ENCODE measurements at places on chromosomes 3 and 15.

- DNase-seq: no peak
Measured at GRCh38 chr15:68010361-68011153, 43.6 kb upstream of the PIAS1 start.

GRCh38 chr15:63231706-63232105 lies 42.3 kb downstream of the RAB8B start:
- no peak for DNase-seq

- DNase-seq: no peak
Measured at GRCh38 chr3:142808103-142808917, 80.6 kb downstream of the PCOLCE2 start.

- DNase-seq: no peak
Measured at GRCh38 chr15:89211678-89212170, 9.7 kb downstream of the RLBP1 start.

GRCh38 chr15:94670438-94671034 lies 439.2 kb downstream of the MCTP2 start:
- peak; percentile 38 for DNase-seq

DNA sequence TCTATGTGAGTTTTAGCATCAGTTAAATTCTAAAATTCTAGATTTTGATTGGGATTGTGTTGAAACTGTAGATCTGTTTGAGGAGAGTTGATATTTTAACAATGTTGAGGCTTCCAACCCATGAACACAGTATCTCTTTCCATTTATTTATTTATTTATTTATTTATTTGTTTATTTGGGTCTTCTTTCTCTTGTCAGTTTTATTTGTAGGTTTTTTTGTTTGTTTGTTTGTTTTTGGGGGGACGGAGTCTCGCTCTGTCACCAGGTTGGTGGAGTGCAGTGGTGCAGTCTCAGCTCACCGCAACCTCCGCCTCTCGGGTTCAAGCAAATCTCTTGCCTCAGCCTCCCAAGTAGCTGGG lies 25.3 kb downstream of the MRAS start:
- DNase-seq: no peak

DNA sequence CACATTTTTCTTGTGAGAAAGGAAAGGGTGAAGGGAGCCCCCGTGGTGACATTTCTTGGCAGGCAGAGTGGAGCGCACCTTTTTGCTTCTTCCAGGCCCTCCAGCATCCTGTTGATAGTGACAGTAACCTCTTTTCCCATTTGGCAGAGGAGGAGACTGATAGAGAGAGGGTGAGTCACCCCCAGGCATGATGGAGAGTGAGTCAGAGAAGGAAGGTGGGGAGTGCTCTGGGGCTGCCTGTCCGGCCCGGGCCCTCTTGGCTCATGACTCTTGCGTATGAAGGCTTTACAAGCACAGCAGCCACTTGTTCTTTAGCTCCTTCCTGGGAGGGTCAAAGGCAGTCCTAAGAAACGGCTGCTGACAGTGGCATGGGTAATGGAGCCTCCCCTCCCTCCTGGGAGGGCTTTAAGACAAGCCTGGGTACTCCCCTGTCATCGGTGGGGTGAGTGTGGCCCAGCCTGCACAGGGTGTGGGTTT lies 16.0 kb downstream of the ANKRD63 start:
- DNase-seq: no peak

DNA sequence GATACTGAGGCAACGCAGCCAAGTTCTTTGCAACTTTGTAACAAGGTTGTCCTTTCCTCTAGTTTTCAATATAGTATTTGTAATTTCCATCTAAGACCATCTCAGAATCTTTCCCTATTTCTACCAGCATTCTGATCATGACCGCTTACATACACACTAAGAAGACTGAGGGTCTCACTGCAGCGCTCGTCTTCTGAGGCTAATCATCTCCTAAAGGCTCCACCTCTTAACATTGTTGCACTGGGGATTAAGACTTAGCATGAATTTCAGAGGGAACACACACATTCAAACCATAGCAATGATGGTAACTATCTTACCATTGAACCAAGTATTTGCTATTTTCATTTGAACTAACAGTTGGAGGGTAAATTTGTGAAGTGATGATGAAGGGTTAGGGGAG lies 463.3 kb upstream of the CCDC54 start:
- DNase-seq: no peak

GRCh38 chr3:69090021-69090420 lies 5.3 kb downstream of the ARL6IP5 start:
- DNase-seq: no peak

- no peak for DNase-seq
Measured at GRCh38 chr3:123229145-123229544, 27.4 kb downstream of the SEC22A start.

- DNase-seq: no peak
Measured at GRCh38 chr3:149881879-149882278, 68.9 kb downstream of the RNF13 start.

- DNase-seq: no peak
Measured at GRCh38 chr3:26406636-26407035, 215.9 kb upstream of the LRRC3B start.

GRCh38 chr15:81264072-81264857 lies 59.7 kb downstream of the STARD5 start:
- DNase-seq: no peak

DNA sequence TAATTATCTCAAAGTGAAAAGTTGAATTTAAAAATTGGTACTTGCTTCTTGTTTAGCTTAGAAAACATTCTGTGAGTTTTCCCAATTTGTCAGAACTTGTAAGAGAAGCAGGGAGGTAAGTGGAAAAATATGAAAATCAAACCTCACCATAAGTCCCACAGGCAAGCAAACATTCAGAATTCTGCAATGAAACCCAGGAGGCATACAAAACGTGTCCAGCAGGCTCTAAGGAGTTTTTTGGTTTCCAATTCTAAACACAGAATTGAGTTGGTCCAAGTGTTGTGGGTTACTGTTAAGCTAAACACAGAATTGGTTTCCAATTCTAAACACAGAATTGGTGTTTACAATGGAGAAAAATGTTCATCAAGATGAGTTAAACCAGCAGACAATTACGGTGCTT lies 27.1 kb upstream of the ACKR4 start:
- no peak for DNase-seq

DNA sequence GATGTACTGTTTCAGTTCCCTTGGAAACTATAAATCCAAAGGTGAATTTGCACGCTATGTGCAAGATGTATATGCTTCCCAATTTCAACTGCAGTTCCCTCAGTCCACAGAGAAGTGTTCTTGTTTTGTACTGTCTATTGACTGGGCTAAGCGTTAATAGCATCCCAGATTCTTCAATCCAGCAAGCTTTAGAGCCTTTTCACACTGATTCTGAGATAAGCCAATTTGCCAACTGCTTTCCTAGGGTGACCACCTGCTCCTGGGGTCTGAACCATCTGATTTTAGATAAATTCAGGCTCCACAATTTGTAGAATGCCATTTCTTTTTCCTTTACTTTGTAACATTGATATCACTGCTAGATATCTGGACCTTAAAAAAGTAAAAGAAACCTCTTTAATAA lies 340.1 kb downstream of the PTPRG start:
- no peak for DNase-seq

DNA sequence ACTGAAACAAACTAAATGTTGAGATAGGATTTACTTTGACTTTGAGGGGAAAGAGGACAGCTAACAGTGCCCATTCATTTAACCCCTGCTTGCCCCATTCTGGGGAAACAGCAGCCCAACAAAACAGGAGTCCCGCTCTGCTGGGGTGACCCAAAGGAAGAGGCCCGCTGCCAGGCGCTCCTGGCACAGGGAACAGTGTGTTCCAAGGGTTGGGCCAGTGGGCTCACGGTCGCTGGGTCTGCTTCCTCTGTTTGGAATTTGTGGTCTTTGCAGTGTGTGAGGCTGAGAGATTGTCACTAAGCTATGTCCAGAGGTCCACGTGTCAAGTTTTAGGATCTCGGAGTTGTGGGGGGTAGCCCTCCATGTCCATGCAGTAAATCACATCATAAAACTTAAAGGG lies 250.4 kb upstream of the C2CD4B start:
- DNase-seq: no peak

DNA sequence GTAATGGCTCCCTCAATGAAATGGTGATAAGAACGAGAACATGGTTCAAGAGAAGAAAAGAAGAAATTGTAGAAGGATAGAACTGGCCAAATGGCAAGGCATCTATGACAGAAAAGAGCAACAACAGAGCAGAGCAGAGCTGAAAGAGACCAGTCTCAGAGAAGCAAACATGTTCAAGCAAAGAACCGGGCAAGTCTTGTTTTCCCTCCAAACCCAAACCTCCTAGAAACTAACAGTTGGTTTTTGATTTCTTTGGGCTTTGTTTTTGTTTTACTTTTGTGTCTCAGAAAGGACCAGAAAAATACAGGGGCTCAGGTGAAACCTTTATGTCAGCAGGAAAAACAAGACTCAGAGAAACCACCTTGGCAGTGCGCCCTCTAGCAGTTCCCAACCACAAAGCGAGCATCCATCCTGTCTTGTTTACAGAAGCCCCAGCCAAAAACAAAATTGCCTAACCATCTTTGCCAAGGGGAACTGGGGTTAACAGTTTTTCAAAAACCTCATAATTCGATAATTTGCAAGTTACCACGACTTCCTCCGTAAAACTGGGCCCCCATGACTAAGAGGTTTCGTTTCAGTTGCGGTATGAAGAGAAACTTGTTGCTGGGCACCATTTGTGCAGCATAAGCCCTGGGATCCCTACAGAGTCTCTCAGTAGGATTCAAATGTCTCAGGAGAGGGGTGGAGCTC lies 159.2 kb upstream of the SLC24A5 start:
- DNase-seq: no peak

DNA sequence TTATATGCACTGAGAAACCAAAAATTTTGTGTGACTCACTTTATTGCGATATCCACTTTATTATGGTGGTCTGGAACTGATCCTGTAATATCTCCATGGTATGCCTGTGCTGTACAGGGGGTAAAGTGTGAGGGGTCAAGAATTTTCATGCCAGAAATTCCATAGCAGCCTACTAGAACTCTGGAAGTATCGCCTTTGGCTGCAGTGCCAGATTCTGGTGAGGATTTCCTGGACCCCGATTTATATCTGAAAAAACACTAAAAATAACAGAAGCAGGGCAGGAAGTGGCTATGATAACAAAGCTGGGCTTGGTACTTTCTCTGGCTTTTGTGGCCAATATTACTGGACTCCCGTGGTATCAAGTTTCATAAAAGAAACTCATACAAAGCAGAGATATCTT lies 36.4 kb downstream of the CCDC80 start:
- no peak for DNase-seq

DNA sequence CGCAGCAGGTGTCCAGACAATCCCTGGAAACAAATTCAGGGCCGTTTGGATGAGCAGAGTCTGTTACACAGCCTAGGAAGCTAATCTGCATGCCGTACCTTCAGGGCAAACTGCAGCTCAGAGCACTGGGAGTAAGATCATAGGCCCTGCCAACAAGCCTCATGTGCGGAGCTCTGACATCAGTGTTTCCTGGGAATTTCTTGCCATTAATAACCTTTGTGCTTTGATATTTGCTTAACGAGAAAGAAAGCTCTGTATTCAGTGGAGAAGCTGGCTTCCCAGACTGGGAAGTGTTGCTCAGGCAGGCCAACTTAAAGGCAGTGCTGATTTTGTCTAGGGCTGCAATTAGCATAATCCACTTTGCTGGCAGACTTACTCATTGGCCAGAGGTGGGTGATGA lies 116.1 kb upstream of the KLHL25 start:
- no peak for DNase-seq

DNA sequence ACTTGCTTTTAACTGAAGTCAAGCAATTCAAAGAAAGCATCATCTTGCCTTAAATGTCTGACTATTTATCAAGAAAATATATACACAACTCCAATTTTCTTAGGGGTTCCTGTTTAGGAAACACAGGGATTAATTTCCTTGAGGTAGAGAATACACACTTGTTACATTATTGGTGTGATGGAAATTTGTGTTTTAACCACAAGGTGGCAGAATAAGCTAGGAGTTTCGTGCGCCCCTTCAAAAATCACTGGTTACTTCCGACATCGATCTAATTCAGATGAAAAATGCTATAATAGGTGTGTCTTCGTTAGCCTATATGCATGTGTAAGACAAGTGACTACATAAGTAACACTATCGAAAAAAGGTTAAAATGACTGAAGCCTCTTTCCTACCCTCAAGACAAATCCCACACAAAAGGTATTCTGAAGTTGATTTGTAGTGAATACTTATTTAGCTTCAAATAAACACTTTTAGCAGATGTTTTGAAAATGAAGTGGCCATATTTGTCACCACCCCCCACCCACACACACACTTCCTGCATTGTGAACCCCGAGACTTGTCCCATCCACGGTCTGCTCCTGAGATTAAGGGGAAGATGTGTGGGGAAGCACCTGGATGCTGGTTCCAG lies 246.5 kb downstream of the ROBO1 start:
- peak; percentile 50 for DNase-seq

DNA sequence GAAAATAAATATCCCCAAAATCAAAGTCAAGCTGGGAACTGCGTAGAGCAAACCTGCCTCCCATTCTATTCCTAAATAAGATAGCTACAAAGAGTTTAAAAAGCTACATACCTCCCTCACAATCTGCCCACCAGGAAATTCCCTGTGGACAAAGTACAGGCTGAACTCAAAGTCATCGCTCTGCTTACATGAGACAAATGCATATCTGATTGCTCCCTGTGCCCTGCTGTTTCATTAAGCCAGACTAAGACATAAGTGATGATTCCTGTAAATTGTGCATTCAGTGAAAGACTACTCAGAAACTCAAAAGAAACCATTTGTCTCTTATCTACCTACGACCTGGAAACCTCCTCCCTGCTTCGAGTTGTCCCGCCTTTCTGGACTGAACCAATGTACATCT lies 28.5 kb upstream of the EIF4A2 start:
- no peak for DNase-seq

DNA sequence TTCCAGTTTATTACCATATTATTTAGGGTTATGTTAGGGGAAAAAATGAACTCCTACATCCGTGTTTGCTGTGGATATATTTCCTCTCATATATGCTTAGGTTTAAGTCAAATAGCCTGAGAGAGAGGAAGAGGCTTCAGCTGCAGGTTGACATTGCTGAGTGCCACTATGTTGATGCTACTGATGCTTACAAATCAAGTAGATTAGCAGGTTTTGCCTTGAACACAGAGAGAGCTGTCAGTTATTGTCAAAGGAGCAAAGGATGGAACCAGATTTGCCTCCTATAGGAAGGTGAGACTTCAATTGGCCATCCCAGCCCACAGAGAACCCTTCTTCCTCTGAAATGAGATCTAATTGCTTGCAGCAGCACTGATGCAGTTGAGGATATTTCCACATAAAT lies 339.2 kb downstream of the CADM2 start:
- DNase-seq: no peak

DNA sequence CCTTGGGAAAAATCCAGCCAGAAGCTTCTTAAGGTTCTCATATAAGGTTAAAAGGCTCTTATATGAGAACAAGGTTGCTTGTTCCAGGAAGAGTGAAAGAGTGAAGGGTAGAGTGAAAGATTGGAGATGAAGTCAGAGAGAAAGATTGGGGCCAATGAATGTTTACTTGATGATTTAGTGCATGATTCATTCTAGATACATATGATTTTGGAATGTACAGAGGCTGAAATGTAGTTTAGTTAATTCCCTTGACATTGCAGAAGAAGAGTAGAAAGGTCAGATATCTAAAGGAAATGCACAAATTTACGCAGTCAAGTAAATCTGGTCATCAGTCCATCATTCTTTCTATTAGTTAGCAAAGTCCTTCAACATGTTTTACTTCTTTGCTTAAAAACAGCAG lies 619.8 kb upstream of the ZNF717 start:
- DNase-seq: no peak

GRCh38 chr15:27401471-27401870 lies 430.5 kb downstream of the GABRG3 start:
- no peak for DNase-seq

GRCh38 chr15:66508293-66508883 lies 3.3 kb downstream of the ZWILCH start:
- DNase-seq: no peak

- DNase-seq: no peak
Measured at GRCh38 chr3:178706411-178706810, 170.2 kb downstream of the KCNMB2 start.

All from D341Med (cell line).